ENCODE measurements at places on chromosomes 5 and 9.

- DNase-seq, result no peak
These were observed 48.6 kb downstream of the AMBP start for GRCh38 chr9:114029311-114030170.

DNA sequence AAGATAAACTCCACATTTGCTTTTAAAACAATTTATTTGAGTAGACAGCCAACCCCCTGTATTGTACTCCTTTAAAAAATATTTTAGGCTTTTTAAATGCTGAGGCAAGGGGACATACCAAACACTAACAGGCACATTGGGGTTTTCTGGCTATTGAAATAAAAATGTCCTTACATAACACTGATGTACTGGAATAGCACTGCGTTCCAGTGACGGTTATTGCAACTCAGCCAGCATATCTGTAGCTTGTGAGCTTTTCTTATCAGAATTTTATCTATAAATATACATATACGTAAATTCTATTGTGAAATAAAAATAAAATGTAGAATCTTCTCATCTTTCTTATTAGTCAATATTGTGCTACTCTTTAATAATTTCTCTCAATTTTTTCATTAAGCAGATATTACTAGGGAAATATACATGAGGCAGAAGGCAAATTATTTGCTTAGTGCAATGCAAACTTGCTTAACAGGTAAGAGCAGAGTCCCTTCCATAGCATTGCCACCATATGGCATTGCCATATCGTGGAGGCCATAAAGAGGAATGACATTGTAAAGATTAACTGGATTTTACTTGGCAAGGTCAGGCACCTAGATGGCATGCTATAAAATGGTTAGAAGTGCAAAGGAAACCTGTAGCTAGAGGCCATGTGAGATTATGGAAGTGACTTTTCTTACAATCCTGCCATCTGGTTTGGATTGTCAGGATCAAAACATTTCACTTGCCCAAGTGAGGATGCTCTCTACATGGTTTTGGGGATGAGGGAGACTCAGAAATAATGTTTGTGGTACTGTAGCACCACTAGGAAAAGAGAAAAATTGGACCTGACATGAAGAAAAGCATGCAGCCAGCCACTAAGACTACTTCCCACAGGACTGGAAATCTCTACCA, 94.8 kb upstream of the CDKN2B start:
- no peak for DNase-seq

- DNase-seq, result no peak
These were observed 577.2 kb upstream of the ZNF608 start for GRCh38 chr5:125323613-125324012.

GRCh38 chr5:33238826-33239695, 201.7 kb upstream of the TARS1 start:
- DNase-seq, result no peak

- DNase-seq, result no peak
These were observed 45.7 kb upstream of the IRX2 start for GRCh38 chr5:2797160-2797559.

DNA sequence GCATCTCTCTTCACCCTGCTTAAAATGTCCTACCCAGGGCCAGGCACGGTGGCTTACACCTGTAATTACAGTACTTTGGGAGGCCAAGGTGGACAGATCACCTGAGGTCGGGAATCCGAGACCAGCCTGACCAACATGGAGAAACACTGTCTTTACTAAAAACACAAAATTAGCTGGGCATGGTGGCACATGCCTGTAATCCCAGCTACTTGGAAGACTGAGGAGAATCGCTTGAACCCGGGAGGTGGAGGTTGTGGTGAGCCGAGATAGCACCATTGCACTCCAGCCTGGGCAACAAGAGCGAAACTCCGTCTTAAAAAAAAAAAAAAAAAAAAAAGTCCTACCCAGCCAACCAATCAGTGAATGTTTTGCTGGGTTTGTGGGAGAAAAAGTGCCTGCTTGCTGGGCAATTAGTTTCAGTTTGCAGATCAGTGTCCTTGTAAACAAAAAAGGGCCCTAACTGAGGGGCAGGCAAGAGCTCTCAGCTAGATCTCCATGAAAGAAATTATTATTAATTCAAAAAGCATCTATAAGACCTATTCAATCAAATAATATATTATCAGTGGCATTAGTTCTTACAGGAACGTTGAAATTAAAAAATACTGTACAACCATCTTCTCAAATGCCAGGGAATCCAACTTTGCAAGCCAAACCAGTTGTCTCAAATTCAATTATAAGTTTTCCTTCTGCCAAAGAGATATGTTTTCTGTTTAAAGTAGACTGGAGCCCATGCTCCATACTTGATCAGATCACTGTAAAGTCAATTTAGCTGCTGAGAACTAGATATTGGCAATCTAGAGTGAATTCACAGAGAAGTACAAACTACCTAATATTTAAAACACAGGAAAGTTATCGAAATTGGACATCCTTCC, 3.9 kb downstream of the MEGF9 start:
- peak; percentile 38 for DNase-seq

DNA sequence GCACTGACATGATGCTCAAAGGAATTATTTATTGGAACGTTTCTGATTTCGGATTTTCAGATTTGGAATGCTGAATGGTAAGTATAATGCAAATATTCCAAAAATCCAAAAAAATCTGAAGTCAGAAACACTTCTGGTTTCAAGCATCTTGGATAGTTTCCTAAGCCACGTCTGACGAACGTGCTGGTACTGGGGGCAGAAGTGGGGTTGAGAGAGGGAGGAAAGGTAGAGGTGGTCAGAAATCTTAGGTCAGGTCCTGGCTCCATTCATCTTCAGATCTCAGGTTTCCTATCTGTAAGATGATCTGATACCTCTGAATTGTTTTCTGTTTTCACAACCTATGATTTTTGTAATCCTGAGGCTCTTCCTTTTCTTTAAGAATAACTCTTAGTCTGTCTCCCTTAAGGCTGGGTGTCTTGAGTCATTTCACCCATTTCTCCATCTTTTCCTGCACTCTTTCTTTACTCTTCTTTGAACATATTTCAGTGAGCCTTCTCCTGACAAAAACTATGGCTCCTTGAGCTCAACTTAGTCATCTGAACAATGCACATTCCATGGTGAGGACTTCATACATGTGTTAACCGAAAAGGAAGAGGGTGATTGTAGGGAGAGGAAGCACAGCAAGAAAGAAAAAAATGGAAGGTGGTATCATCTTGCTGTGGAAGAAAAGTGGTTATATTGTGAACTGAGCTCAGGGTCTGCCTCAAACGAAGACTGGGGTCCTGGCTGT, 3.3 kb downstream of the SGCD start:
- no peak for DNase-seq

DNA sequence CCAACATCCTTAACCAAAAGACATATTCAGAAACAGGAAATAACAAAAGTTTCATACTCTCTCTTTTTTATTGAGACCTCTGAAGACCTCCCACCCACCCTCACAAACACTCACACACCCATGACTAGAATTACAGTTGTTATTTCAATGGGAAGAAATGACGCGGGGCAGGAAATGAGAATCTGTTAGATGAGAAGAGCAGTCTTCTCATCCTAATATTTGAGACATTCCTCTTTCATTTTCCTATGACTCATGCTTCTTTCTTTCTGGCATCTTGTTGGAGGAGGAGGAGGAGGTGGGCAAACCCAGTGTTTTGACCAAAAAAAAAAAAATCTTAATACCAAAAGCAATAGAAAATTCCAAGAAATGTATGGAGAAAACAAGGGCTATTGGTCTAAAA, 179.5 kb upstream of the TARS1 start:
- DNase-seq, result no peak

Measured in CD4-positive, alpha-beta T cell treated with Interleukin-17A for 4 hours (primary cell).